ENCODE measurements at places on chromosomes 11 and 22.

GRCh38 chr11:9565822-9566560 is 7.5 kb upstream of the WEE1 start:
- DNase-seq = peak; percentile 25

DNA sequence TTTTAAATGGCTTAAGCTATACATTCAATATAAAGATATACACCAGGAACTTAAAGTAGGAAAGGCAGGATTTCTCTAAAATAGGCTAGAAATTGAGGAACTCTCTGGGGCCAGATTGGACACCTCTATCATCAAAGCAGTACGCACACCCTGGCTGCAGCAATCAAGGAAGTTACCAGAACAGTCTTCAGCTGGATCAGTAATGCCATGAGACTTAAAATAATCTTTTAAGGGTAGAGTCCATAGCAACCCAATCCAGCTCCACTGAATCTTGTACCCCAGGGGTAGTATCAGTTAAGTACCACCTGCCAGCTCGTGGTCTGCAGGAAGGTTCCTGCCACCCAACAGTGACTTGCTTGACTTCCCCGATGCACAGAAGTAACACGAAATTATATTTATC is 3.0 kb downstream of the RDX start:
- no peak for DNase-seq

DNA sequence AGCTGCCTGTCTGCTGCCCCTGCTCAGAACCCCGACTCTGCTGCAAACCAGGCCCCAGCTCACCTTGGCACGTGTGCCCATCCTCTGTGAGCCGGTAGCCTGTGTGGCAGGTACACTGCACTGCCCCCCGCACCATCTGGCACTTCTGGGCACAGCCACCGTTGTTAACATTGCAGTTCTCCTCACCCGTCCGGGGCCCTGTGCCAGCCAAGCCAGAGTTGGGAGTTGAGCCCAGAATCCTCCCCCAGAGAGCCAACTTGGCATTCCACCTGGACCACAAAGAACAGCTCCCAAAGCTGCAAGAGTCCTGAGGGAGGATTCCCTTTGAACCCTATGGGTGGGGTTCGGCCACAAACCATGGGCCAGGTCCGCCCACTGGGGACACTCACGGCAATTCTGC is 22.5 kb downstream of the LRP4 start:
- no peak for DNase-seq

DNA sequence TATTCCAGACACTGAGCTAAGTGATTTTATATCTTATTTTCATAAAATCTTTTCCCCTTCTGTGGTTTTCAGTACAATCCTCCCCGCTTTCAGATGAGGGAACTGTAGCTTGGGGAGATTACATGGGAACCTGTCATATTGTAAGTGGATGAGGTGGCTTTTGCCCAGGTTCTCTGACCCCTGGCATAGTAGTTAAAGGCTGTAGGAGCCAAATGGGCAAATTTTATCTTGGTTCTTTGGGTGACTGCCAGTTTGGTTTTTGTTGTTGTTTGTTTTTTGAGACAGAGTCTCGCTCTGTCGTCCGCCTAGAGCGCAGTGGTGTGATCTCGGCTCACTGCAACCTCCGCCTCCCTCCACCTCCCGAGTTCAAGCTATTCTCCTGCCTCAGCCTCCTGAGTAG is 411.6 kb upstream of the NARS2 start:
- DNase-seq = no peak

DNA sequence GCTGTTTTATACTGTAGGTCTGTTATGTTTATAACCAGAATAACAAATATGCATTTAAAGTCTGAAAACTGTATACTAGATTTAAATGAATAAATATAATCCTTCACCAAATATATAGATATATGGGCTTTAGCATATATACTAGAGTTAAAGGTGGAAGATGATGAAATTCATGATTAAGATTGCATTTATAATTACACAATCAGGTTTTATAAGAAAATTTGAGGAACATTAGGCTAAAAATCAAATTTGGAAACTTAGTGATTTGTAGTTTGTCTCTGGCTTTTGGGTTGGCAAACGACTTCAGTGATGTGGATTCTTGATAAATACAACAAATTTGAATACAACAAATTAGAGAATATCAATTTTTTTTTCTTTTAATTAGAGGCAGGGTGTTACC is 10.0 kb downstream of the BCL2L13 start:
- no peak for DNase-seq
